ENCODE measurements at places on chromosomes 7 and 10.

DNA sequence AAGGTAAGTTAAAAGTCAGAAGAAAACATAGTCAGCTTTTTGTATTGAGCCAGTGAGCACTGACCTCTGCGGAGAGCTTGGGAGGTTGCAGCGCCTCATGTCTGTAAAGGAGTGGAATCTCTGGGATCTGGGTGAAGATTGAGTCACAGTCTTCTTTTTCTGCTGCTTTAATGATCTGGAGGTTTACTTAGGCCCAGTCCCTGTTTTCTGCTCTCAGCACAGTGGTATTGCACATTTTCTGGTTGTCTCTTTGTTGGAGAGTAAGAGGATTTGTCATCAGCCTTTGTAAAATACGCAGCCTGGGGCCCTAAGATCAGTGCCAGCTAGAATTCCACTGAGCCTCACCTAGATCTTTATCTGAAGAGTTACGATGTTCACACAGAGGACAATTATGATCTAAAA, 58.3 kb upstream of the GJD4 start:
- DNase-seq, result no peak

GRCh38 chr10:80535671-80536360, 1.9 kb upstream of the SH2D4B start:
- no peak for DNase-seq

- no peak for DNase-seq
These were observed 35.6 kb upstream of the OTUD1 start for GRCh38 chr10:23403278-23403677.

- no peak for DNase-seq
These were observed 522 bp downstream of the CCL24 start for GRCh38 chr7:75813084-75813483.

GRCh38 chr10:69728335-69728870, 73.3 kb upstream of the COL13A1 start:
- DNase-seq, result no peak

- DNase-seq, result no peak
These were observed 28.2 kb upstream of the ZPBP start for GRCh38 chr7:50121286-50121685.

- peak; percentile 64 for DNase-seq
These were observed 1.5 kb downstream of the ARHGAP21 start for GRCh38 chr10:24722131-24722675.

DNA sequence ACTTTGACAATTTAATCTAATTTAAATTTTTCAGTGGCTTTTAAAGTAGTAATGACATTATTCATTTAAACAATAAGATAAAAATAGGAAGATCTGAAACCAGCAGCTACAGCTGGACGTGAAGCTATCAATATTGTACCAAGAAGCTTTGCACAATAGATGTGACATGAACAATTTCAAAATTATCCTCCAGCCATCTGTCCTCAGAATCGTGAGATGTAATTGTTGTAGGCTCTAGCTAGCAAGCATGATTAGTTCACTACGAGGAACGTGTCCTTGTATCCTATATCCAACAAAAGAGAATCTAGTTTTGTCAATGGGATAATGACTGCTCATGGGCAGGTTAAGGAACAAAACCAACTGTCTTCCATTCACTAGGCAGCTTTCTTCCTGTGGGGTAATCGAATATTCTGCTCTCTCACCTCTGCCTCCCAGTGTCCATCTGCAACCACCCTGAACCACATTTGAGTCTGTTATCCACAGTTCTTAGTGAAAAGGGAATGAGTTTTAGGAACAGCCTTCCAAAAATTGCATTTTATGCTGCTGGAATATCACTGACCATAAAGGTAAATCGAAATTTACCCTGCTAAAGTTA, 247.3 kb downstream of the PARD3 start:
- peak; percentile 39 for DNase-seq

DNA sequence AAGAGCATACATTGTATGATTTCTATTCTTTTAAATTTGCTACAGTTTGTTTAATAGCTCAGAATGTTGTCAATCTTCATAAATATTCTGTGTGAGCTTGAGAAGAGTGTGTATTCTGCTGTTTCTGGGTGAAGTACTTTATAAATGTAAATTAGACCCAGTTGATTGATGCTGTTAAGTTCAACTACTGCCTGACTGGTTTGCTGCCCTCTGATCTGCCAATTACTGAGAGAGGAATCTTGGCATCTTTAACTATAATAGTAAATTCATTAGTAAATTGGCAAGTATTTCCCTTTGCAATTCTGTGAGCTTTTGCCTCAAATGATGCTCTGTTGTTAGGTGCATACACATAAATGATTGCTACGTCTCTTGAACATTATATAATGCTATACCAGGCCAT, 255.1 kb upstream of the PLXDC2 start:
- no peak for DNase-seq

DNA sequence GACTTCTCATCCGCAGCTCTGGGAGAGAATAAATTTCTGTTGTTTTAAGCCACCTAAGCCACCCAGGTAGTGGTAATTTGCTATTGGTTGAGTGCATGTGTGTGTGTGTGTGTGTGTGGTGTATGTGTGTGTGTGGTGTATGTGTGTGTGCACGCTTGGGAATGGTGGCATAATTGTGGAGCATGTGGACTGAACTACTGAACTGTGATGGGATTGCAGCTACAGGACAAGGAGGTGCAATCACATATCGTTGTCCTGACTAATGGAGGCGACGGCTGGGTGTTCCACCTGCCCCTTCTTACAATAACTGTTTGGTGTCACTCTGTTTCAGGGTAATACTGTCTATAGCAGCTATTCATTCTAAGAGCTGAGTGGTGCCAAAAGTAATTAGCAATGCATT, 448.7 kb upstream of the PFKP start:
- DNase-seq, result no peak

GRCh38 chr10:15320522-15321203, 50.4 kb downstream of the FAM171A1 start:
- DNase-seq, result no peak

GRCh38 chr7:115552766-115553165, 477.8 kb downstream of the TFEC start:
- no peak for DNase-seq

GRCh38 chr7:1677206-1678080, 7.4 kb downstream of the ELFN1 start:
- DNase-seq, result no peak

GRCh38 chr10:124470544-124471434, 9.2 kb downstream of the LHPP start:
- DNase-seq, result no peak

- no peak for DNase-seq
These were observed 201.6 kb upstream of the FZD8 start for GRCh38 chr10:35843524-35844181.

GRCh38 chr10:44281089-44281613, 103.7 kb downstream of the CXCL12 start:
- peak; percentile 87 for DNase-seq

DNA sequence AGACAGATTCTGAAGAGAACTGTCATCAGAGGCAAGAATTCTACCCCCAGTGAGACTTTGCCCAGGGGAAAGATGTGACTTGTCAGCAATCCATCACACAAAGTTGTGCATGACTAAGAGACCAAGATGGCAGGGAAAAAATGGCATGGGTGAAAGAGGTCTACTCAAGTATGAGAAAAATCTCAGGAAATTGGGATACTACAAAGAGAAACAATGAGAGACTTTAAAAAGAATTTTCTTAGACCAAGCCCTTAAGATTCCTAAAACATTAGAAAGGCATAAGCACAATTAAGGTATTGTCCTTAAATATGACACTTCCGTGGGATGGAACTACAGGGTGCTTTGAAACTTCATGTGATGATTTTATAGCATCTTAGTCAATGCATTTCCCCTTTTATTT, 45.6 kb upstream of the PDE1C start:
- no peak for DNase-seq

DNA sequence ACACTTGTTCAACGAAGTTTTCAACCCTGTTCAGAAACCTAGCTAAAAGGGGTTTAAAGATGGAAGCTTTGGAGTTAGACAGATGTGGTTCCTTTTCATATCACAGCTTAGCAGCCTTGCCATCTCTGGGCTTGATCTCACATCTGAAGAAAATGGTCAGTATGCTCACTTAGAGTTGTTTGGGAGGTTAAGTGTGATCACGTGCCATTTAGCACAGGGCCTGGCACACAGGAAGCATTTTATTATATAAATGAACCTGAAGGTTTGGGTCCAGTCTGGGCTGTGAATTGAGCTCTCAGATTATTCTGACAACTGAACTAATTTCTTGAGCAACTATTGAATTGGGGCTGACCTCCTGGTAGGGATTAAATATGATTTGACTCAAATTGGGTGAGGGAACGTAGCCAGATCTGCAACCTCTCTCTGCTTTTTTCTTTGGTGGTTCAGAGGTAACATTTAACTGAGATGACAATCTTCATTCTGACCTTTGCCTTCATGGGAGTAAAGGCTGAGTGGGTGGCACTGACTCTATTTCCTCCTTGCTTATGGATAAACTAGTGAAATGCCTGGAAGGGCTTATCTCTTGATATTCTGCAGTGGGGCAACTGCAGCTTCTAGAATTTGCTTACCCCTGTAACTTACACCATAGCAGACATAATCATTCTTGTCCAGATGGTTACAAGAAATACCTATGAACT, 10.2 kb upstream of the HKDC1 start:
- no peak for DNase-seq

DNA sequence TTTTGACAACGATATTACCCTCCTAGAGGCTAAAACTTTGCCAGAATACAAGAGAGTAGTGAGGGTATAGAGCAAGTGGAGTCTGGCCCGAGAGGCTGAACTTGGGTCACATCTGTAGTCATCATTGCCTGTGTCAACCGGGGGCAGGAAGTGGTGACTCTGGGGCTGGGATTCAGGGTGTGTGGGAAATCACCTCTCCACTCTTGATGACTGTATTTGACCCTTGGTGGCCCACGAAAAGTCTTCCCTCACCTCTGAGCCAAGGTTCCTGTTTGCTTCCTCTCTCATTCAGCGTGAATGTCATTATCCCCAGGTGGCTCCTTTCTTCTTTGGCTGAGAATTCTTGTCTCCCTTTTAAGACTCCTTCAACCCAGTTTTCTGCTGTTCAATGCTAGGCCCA, 240.4 kb downstream of the ABCA13 start:
- no peak for DNase-seq

DNA sequence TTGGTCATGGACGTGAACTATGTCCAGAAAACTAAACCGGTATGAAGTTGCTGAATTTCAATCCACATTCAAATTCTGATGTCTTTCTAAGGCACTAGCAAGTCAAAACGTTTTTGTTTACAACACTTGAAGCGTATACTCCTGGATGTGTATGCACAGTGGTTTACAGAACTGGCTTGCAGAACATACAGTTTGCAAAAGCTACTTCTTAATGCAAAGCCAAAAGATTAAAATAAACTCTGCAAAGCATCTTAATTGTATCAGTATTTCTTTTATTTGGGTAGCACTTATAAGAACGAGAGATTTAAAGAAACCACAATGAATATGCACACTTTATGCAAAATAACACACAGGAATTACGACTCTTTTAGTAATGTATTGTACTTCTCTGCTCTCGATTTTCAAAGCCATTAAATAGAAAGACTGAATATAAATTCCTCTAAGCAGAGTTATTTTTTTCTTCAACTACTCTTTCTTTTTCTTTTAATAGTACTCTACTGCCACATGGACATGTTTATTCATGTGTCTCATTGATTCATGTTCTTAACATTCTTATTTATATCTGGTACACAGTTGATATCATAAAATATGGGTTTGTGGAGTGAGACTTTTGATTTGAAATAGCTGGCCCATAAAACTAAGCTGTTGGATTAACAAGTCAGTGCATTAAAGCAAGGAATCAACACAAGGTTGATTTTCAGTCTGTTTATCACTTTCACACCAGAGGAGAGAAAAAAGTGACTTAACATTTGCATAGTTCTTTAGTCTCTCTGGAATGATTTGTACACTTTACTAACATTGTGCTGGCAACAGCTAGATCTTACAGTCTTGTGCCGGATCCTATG, 189.4 kb upstream of the STEAP4 start:
- peak; percentile 95 for DNase-seq

- no peak for DNase-seq
These were observed 316.6 kb upstream of the MAGI2 start for GRCh38 chr7:79770063-79770462.

DNA sequence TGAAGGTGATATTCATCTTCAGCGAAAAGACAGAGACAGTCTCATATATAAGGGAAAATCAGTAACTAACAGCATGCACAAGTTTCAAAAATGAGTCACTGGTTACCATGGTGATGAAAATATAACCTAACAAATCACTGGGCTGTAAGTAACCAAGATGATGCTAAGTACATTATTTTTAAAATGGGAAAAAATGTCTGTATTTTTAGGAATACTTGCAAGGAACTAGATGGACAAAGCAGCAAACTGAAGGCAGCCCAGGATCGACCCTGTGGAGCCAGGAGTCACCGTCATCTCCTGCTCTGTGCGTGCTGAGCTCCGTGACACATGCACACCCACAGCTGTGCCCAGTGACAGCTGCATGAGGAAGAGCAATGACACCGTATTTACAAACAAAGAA, 137.3 kb downstream of the ELMO1 start:
- peak; percentile 75 for DNase-seq

- no peak for DNase-seq
These were observed 284.6 kb upstream of the ANKRD30A start for GRCh38 chr10:36840788-36841187.

DNA sequence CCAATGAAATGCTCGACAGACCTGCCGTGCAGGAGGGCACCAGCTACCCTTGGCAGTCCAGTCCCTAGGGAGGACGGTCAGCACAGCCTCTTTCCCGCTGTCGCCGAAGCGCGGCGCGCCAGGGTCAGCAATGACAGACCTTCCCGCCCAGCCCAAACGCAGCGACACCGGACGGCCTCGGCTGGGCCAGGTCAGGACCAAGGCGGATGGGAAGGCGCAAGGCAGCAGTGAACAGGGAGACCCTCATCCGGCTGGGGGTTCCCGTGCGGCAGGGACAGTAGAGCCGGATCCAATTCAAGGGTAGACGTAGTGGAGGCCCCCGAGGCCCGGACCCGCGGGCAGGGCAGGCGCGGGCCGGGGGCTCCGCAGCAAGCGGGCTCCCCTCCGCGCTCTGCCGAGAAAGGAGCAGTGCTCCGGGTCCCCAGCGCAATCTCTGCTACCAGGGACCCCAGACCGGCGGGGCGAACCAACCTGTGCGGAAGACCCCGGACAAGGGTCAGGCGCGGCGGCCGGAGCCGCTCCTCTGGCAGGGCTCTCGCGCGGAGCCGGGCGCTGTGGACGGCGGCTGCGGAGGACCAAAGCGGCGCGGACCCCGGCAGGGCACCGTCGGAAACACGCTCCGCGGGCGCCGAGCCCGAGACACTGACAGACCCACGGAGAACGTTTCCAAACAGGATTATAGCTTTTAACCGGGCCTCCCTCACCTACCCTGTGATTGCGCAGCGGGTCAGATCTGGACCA, at the start of gene SEC31B:
Gene SEC31B (minus strand): TSS at position 551 of the 741 bp plus-strand sequence. CDS start 2,909 bp downstream, outside the sequence.
- peak; percentile 68 for DNase-seq

Data from brain (organoid and tissue), 16 donors.